ENCODE measurements at places on chromosomes 7 and 10.

- no peak for DNase-seq
These were observed 167.6 kb downstream of the SNX13 start for GRCh38 chr7:17772581-17773288.

GRCh38 chr7:156543699-156544598 lies 96.6 kb upstream of the RNF32 start:
- no peak for DNase-seq

DNA sequence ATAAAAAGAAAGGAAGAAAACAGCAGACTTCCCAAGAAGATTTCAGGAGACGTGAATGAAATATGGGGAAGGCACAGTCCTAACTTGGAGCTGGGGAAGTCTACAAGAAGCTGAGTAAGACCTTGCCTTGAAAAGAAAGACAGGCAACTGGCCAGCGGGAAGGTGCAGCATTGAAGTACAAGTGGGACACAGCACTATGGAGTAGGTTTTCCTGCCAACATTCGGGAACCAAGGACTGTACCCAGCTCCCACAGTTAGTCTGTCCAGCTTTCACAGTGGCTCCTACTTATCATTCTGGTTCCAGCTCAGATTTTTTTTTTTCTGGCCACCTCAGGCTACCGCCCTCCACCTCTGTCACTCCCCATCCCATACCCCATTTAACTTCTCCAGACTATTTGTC lies 10.0 kb downstream of the HPS1 start:
- no peak for DNase-seq

- DNase-seq = no peak
These were observed 103.8 kb upstream of the PPIF start for GRCh38 chr10:79243181-79244067.

DNA sequence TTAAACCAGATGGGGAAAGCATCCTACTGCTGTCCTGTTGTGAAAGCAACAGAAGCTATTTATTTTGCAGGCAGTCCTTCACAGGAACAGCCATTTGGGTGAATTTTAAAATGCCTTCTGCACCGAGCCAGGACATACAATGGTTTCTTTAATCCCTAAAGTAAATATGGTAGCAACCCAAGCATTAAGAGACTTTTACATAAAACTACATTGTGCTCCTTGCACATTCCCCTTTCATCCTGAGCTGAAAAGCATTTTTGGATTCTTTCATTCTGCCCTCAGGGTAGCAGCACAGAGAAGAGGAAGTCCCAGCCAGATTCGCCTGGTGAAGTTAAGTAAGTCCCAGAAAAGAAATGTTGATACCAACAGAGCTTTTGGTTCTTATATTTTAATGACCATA lies 84.0 kb upstream of the FAM3C start:
- no peak for DNase-seq

DNA sequence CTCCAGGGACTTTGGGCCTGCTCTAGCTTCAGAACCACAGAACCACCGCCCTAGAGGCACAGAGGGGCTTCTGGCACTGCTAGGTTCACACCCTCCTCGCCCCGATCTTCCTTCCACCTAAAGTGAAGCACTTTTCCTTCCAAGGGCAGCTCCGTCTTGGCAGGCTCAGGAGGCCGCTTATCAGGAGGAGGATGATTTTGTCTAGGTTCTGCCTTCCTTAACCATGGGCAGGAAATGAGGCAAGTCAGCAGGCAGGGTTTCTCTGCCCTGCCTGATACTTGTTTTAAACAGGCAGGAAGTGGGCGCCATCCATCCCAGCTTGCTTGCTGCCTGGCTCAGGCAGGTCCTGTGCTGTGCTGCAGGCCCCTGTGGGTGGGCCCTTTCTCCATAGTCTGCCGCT lies 8.3 kb upstream of the ATP6V0E2 start:
- no peak for DNase-seq

DNA sequence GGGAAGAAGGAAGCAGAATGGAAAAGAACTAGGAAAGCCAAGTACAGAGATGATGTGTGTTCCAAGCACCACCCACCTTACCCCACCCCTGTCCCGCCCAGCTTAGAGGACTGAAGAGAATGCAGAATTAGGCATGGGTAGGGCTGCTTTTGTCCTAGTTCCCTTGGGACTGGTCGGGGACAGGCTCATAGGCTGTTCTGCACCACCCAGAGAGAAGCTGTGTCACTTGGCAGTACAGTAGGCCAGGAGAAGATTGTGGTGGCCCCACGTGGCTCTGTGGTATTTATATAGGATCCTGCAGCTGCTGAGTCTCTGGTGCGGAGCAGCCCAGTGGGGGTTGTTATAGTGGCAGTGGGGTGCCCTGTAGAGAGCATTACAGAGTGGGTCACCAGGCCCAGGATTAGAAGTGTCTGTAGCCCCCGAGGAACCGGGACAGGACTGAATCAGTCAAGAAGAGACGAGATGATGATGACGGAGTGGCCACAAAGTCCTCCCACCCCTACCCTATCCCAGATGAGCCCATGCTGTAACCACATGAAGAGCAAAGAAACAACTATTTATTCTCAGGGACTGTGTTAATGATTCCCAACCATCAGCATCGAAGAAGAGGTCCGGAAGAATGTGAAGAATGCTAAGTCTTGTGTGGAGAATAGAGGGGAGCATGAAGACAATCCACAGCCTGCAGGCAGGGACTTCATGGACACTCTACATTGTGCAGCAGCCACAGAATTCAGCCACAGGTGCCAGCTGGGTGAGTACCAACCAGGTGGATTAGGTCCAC lies 88.9 kb downstream of the C1GALT1 start:
- peak; percentile 30 for DNase-seq

GRCh38 chr7:155310425-155311114 lies 12.9 kb downstream of the INSIG1 start:
- DNase-seq = no peak

DNA sequence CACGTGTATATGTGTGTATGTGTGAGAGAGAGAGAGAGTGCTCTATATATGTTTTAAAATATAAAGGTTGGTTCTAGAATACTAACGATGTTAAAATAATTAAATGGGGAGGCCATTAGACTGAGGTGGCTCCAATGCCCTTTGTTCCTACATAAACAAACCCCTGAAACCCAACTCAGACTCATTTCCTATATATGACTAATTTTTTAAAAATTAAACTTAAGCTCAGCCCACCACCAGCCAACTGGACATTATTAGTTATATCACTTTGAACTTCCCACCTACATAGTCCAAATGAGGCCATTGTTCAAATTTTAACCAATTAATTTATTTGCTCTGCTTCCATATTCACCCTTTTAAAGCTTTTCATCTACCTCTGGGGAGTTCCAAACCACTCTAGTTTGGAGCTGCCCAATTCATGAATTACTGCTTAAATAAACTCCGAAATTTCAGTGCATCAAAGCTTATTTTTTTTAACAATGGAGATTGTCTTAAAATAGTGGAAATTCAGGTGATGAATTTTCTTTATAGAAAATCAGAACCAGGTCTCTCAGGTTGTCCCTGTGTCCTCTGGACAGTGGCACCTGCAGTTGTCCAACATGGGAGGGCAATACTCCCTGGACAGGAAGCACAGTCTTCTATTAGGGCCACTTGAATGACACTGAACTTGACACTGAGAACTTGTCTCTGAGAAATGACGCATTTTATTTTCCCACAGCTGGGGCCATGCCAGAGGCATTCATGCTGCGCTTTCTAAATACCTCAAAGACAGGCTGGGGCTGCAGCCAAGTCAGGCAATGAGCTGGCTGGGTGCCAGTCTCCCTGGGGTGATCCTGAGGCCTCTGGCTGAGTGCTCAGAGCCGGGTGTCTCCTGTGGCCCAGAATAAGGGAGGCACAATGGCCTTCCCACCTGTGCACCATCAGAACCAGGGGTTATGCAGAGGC lies 109.5 kb upstream of the TMEM72 start:
- DNase-seq = peak; percentile 84

GRCh38 chr7:100434297-100435144 lies 1.8 kb downstream of the PPP1R35 start:
- DNase-seq = no peak

DNA sequence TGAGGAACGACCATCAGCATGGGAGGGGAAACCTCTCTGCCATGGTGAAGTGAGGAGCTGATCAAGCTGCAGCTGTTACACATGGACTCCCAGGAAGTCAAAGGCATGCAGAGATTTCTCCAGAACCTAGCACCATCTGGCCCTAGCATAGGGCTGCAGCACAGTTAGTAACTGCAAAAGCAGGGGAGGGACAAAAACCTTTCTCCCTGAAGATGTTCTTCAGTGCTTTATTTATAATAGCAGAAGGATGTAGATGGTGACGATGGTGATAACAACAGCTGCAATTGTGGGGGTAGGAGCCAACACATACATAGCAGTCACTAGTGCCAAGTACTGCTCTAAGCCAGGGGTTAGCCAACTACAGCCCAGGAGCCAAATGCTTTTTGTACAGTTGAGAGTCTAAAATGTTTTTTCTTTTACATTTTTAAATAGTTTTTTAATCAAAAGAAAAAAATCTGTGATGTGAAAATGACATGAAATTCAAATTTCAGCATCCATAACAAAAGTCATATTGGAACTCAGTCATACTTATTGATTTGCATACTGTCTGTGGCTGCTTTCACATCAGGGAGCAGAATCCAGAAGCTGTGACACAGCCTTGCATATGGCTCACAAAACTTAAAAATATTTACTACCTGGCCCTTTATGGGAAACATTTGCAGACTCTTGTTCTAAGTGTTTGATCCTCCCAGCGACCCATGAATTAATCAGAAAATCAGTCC lies 299.5 kb downstream of the ELMO1 start:
- DNase-seq = no peak

DNA sequence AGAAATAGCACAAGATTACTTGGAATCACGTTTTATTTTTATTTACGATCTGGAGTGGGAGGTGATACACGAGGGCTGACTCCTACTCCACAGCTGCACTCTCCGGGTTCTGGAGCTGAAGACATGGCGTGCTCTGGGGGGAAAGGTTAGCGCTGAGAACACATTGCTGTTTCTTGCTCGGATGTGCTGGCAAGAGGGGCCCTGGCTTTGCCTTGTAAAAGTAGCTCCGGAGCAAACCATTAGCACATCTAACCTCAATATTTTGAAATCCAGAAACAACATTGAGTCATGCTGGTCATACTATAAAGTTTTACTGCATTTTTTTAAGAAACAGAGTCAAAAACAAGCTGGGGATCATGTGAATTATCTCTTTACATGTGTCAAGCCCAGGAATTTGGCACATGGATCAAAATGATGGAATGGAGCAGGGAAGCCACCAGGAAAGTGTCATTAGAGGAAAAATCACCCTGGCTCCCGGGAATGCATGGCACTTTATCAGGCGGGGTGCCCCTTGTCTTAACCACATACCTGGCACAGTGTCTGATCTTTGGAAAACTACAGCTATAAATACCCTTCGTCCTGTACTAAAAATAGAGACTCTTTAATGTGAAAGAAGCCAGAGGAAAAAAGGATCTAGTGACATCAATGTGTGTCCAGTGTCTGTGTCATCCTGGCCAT lies 31.6 kb upstream of the LYZL1 start:
- peak; percentile 93 for DNase-seq

DNA sequence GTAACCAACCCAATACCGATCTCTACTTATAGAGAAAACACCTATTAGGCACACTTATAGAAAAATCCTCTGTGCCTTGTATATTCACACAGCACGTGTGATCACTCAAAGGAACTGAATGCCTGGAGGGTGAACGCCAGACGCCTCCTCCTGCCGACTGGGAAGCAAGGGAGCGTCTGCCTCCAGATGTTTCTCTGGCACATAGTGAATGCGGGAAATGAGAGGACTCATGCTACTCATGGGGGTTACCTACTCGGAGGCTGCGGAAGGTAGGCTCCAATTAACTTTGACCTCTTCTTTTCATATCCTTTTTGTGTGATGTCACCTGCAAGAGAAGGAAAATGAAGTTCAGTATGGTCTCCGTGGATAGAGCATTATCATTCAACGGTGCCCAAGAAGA lies 203.3 kb downstream of the DIP2C start:
- DNase-seq = peak; percentile 63

DNA sequence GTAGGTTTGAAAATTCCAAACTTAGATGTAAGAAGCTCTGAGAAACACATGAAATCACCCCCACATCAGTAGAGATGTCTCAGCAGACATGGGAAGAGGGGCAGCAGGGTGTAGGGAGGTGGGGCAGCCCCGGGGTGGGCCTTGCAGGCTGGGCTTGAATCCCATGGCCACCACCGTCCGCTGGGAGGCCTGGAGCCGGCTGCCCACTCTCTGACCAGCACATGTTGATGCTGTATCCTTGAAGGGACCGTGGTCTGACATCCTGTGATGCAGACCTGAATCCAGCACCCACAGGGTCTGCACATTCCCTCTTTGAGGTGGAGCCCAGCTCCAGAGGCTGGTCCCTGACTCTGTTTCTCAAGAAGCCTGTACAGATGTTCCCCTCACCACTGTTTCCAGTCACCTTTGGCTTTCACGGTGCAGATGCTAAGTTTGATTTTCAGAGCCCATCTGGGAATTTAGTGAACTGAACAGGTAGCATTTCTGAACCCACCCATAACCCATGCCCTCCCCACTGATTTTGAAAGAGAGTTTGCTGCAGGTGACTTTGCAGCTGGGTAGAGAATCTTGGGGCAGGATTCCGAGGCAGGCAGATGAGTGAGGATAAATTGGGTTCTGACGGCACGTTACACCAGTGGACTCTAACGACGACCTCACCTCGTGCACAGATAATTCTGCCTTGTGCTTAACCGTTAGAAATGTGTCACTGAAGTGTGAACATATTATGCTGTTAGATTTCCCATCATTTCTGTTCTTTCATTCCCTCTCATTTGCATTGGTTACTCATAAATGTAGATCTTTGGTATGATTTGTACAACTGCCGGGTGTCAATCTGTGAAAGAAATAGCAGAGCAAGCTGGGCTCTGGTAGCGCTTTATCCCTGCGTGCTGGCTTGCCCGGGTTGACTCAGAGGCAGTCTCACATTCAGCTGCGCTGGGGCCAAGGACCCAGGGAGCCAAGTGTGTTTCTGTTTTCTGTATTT lies 45.7 kb downstream of the IKZF1 start:
- DNase-seq = no peak

GRCh38 chr10:102519246-102519825 lies 15.6 kb downstream of the SUFU start:
- peak; percentile 83 for DNase-seq

- no peak for DNase-seq
These were observed 42.9 kb downstream of the WAC start for GRCh38 chr10:28575852-28576251.

DNA sequence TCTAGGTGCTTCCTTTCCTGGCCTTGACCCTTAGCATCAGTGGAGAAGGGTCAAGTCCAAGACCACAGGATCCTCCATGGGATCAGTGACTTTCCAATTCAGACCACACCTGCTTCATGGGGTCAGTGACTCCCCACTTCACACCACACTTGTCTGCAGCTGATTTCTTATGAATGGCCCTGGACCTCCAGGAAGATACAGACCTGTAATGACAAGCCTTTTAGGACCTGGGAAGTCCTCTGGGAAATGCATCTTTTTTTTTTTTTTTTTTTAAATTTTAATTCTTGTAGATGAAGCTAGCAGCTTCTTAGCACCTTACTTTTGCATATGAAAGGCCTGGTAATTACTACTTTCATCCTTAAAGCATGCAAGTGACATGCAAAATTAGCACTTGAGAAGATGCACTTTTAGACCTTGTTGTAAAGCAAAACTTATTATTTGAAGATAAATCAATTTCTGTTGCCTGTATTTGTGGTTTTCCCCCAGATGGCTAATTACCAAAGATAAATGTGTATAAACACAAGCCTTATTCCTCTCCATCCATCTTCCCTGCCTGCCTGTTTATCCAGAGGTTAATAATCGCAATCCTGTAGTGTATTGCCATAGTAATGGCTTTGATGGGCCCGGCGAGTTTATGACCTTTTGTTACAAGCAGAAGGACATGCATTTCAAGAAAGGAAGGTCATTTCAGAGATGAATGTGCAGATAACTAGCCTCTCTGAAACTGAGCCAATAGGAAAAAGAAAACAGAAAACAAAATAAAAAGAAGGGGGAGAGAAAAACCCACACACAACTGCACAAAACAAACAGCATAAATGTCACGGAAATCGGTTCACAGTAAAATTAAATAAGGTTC lies 1018.7 kb downstream of the TYW1 start:
- no peak for DNase-seq

All from AG10803 (cell line).